Fibroblast of the aortic adventitia (primary cell): ENCODE measurements at places on chromosomes 6 and 20. TPM values are rescaled to one million over a fixed set of nuclear protein-coding genes. Genes with fewer than 3 reads are reported as not detected.

- DNase-seq: no peak
Measured at GRCh38 chr6:6591778-6592465, 3.4 kb downstream of the LY86 start.

GRCh38 chr20:52785679-52786078 lies 186.5 kb upstream of the TSHZ2 start:
- DNase-seq: no peak

- peak; percentile 4 for DNase-seq
Measured at GRCh38 chr6:107740496-107741190, 83.5 kb downstream of the SCML4 start.

DNA sequence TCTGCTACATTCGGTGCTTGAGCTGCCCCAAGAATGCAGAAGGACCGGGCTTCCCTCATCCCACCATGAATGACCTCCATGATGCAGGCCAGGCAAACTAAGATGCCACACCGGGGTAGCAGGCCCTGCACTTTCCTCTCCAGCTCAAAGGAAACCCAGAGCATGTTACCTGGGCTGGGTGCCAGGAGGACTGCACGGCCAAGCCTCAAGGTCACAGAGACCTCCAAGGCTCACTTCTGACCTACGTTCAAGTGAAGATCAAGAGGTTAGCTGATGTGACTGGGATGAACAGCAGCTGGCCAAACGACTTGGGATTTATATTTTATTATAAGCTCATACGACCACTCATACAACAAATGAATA lies 501.8 kb downstream of the CD83 start:
- no peak for DNase-seq

DNA sequence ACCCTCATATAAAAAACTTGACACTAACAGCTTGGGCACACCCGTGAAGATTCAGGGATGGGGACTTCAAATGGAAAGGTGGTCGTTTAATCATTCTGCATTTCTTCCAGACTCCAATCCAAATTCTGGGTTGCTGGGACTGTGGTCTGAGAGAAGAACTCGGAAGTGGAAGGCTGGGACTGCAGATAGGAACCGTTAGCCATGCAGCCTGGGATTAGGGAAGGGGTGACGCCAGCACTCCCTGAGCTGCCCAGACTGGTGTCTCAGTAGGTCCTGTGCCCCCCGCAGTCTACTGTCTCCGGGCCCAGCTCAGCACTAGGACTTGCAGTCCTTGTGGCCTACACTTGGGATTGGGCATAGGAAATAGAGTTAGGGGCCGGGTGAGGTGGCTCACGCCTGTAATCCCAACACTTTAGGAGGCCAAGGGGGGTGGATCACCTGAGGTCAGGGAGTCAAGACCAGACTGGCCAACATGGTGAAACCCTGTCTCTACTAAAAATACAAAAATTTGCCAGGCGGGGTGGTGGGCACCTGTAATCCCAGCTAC lies 511 bp upstream of the CLIC1 start:
- DNase-seq: no peak

The ATP6V1G2 gene
- total RNA-seq: 3.8 and 6.7 TPM in 2 replicates

The ZC2HC1B gene
- total RNA-seq: not detected in 2 replicates
